ENCODE measurements at places on chromosomes 1 and 21.

GRCh38 chr1:223716302-223716862, 4.0 kb downstream of the CAPN2 start:
- no peak for DNase-seq

DNA sequence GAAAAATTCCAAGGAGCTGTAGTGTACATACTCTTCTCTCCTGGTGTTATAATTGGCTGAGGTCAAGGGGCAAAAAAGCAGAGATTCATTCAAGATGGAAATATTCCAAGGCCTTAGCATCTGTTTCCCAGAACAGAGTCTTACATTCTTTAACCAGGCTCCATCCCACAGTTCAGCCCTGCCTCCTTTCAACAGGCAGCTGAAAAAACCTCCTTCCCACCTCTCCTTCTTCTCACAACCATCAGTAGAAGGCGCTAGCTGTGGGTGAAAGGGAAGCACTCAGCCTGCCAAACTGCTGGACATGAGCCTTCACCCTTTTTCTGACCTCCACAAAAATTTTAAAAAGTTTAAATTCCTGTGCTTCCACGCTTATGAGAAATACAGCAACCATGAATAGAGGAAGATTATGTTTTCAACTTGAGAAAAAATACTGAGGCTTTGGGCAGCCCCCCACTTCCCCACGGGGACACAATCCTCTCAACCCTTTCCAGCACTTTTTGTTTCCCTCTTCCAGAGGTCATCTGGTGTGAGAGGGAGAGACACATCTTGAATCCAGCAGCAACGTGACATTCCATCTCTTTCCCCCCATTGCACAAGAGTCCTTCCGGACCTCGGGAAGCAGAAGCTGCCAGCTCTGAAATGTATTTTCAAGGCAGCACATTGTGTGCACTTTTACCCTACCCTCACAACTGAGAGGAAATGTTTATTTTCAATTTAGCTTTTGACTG, 43.2 kb upstream of the FMO2 start:
- peak; percentile 16 for DNase-seq

DNA sequence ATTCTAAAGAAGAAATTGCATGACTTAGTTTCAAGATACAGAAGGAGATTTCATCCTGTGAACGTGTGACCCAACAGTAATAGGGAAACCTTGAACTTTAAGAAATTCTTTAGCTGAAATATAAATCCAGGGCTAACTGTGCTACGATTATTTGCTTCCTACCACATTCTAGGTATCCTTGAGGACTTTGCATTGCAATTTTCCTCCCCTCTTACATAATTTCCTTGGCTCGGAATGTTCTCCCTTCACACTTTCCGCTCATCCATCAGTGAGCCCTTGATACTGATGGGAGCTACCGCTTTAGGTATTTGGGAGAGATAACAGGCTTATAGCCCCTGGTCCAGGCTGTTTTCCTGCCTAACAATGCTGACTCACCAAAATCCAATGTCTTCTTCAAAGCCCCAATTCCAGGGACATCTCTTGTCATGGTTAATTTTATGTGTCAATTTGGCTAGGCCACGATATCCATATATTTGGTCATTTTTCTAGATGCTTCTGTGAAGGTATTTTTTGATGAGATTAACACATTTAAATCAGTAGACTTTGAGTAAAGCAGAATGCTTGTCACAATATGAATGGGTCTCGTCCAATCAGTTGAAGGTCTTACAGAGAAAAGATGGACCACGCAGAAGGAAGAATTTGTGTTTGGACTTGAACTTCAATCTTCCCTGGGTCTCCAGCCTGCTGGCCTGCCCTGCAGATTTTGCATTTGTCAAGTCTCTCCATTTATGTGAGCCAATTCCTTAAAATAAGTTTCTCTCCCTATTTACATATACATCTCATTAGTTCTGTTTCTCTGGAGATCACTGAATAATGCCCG, 121.2 kb downstream of the PTPN14 start:
- DNase-seq: no peak

GRCh38 chr1:114033216-114033706, 54.0 kb downstream of the OLFML3 start:
- peak; percentile 26 for DNase-seq

DNA sequence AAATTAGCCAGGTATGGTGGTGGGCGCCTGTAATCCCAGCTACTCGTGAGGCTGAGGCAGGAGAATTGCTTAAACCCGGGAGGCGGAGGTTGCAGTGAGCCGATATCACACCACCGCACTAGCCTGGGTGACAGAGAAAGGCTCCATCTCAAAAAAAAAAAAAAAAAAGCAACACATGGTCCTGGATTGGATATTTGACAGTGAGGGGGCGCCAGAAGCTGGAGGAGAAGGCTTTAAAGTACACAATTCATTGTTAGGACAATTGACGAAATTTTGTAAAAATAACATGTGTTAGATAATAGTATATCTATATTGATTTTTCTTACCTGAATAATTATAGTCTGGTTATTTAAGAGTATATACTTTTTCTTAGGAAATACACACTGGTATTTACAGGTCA, 50.2 kb upstream of the USP25 start:
- DNase-seq: no peak

- no peak for DNase-seq
Measured at GRCh38 chr1:63590166-63590560, 3.0 kb upstream of the PGM1 start.

GRCh38 chr1:54290506-54291184, 90.7 kb downstream of the MRPL37 start:
- no peak for DNase-seq

DNA sequence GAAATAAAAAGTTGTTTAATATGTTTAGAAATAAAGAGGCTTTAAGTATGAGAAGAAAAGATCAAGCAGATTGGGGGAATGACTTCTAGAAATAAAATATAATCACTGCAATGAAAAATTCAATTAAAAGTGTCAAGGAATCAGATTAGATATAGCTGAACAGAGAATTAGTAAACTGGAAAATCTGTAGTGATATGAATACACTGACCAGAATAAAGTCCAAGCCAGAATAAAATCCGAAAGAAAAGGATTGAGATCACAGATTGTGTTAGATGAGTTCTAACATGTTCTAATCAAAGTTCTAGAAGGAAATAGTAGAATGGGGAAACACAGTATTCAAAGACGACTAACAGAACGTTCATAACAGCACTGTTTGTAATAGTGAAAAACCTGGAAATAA, 73.1 kb upstream of the C1orf105 start:
- DNase-seq: no peak

- DNase-seq: no peak
Measured at GRCh38 chr21:34971656-34972055, 77.4 kb downstream of the RUNX1 start.

GRCh38 chr1:203180611-203181330, 5.1 kb upstream of the MYBPH start:
- no peak for DNase-seq

- DNase-seq: peak; percentile 43
Measured at GRCh38 chr1:38046884-38047602, 450 bp upstream of the POU3F1 start.

DNA sequence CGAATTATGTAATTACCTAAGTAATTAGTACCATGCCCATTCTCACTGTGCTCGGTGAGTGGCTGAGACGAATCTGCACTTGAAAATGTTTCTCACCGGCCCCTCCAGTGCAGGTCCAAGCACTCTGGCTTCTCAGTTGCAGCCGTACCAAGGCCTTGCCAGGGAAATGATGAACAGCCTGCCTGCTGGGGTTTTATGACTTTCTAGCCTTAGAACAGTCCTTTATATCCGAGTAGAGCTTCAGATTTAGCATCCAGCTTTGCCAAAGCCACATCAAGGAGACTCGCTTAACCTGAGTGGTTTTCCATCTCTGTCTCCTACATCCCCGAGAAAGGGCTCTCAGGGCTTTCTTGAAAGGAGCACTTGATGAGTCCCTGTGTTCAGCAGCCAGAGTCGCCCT, 83.4 kb downstream of the GREM2 start:
- no peak for DNase-seq

GRCh38 chr1:85465786-85466134, 801 bp upstream of the DDAH1 start:
- no peak for DNase-seq

GRCh38 chr1:86491171-86491950, 22.6 kb downstream of the CLCA1 start:
- peak; percentile 26 for DNase-seq

- DNase-seq: no peak
Measured at GRCh38 chr1:75985827-75986226, 53.6 kb upstream of the ASB17 start.

DNA sequence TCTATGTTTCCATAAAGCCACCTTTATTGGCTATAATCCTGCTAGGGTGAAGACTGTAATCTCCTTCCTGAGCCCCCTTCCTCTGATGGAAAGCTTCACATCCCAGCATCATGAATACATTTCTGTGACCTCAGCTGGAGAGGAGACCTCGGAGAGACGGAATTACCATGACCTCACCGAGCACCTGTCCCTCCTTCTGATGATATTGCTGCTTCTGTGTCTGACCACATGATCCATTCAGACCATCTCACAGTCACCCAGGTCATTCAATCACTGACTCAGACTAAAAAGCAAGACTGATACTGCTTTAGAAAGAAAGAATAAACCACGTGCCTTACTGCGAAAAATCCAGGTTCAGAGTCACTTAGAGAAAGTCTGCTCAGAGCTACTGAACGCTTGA, 8.8 kb downstream of the KCND3 start:
- DNase-seq: no peak

GRCh38 chr1:9119745-9120144, 9.2 kb downstream of the GPR157 start:
- no peak for DNase-seq

GRCh38 chr1:56531624-56532349, 47.6 kb downstream of the PLPP3 start:
- no peak for DNase-seq

DNA sequence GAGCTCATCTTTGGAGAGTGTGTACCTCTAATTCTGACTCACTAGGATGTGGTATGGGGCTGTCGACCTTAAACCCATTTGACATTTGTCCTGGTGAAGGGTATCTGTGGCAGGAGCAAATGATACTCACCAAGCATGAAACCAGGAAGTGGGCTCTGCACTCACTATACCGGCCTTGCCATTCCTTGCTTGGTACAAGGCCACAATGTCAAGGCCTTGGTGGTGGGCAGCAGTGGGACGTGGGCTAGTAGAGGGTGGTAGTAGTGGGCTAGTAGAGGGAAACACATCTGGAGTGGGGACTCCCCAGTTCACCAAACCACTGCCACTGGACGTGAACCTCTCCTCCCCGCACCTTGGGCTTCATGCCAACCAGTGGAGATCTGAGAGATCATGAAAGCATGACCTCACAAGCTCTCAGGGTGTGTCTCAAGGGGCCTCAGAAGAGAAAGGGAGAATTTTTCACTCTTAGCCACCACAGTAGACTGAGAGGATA, 11.5 kb downstream of the TNFSF4 start:
- DNase-seq: no peak

DNA sequence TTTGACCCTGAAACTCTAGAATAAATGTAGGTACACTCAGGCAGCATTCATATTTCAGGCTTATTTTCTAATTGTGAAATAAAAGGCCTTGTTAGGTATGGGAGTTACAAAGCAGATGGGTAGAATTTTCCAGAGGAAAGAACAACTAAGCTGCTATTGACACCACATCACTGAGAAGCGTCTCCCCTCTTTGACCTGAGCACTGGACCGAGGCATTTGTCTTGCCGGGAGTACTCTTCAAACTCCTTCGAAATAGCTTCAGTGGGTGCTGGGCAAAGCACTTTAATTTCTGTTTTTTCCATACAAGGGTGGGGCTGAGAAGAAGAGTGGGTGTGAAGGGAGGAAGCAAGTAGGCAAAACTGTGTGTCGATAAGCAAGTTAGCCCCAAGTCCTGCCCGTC, 36.4 kb downstream of the ABCA4 start:
- DNase-seq: no peak

DNA sequence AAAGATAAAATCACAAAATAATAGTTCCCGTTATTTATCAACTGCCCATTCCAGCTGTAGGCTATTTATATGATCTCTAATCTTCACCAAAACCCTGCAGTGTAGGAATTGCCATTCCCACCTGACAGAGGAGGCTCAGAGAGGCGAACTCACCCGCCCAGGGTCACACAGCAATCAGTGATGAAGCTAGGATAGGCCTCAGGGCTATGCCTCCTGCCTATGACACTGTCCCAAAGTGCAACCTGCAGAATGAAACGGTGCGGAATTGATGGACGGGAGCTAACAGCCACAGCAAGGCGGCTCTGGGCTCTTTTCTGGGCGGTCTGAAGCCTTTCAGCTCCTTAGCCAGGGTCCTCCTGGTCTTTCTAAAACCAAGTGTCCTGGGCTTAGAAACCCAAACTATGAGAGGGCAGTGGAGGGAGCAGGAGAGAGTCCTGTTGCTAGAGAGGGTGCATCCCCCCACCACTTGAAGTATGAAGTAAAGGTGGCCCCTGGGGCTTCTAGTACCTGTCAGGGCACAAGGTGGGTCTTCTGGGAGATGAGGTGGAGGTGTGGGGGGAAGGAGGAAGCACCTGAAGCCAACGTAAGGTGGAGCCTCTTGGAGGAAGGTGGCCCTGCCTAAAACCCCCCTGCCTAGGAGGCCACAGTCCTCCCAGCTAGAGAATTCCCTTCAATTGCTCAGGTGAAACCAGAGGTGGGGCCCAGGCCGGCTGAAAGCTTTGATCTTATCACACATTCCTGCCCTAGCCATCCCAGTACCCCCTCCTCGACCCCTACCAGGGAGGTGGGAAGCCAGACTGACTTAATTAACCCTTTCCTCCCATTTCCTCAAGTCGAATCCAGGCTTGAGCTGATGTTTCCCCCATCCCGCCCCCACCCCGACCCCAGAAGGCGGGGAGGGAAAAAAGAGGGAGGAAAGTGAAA, 14.8 kb downstream of the HSPG2 start:
- DNase-seq: no peak

- DNase-seq: no peak
Measured at GRCh38 chr1:27342391-27342777, 562 bp downstream of the SYTL1 start.

DNA sequence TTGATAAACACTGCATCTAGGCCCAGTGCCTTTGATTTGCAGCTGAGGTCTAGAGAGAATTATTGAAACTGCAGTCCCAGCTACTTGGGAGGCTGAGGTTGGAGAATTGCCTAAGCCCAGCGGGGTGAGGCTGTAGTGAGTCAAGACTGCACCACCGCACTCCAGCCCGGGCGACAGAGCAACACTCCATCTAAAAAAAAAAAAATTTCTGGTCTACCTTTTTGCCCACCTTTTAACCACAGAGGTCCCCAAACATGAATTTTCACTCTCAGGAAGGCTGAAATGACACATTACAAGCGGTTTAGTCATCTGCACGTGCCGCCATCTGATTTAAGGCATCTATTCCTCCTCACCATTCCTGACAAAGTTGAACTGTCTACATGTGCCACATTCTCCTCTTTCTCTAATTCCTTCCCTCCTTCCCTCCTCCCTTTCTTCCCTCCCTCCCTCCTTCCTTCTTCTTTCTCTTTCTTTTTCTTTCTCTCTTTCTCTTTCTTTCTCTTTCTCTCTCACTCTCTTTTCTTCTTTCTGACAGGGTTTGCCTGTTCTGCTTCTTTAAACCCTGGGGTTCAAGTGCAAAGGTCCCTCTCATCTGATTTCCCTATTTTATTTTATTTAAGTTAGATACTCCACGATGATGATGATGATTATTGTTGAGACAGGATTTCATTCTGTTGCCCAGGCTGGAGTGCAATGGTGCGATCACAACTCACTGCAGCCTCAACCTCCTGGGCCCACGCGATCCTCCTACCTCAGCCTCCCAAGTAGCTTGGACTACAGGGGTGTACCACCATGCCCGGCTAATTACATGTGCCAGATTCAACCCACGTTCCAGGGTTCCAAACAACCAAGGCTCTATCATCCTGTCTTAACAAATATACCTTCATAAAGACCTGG, 3.0 kb upstream of the SOD1 start:
- no peak for DNase-seq

- peak; percentile 77 for DNase-seq
Measured at GRCh38 chr1:224106568-224107281, 7.2 kb upstream of the FBXO28 start.

GRCh38 chr1:92356956-92357355, 58.1 kb downstream of the RPAP2 start:
- DNase-seq: no peak
